ENCODE measurements at places on chromosomes 3 and 15.

GRCh38 chr3:78660957-78661356 lies 1106.8 kb downstream of the ROBO1 start:
- DNase-seq: no peak

- no peak for DNase-seq
Measured at GRCh38 chr3:134008630-134009156, 21.0 kb downstream of the SLCO2A1 start.

- DNase-seq: no peak
Measured at GRCh38 chr15:65355173-65355987, 22.4 kb downstream of the IGDCC3 start.

DNA sequence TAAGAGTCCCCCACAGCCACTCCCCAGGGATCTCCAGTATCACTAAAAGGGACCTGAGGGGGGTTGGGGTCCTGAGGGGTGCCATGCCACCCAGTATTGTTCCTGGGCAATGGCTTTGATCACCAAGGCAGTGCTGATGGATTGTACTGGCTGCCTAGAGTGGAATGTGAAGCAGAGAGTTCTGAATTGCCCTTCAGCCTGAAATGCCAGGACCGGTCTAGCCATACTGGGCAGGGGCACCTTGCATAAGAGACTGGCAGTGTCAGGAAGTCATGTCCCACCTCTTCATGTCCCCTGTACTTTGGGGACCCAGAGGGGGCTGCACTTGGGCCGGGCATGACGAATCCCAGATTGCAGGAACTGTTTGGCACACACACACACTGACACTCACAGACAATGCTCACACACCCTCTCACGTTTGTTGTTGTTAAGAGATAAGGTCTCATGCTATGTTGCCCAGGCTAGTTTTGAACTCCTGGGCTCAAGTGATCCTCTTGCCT lies 4.5 kb upstream of the TKT start:
- DNase-seq: no peak

DNA sequence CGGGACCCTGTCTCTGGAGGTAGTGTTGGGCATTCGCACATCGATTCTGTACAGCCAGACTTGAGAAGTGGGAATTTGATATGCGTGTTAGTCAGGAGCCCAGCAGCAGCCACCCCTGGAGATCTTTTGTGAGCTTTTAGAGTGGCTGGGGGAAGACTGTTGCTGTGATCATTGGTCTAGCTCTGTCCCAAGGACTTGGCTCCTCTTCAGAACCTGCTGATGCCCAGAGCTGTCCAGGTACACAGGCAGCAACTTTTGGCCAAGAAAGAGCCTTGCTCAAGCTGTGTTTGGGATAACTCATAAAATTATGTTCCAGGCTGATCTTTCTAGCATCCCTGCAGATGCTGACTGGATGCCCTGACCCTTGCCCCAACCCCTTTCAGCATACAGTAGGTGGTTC lies 29.3 kb downstream of the LIMD1 start:
- no peak for DNase-seq

DNA sequence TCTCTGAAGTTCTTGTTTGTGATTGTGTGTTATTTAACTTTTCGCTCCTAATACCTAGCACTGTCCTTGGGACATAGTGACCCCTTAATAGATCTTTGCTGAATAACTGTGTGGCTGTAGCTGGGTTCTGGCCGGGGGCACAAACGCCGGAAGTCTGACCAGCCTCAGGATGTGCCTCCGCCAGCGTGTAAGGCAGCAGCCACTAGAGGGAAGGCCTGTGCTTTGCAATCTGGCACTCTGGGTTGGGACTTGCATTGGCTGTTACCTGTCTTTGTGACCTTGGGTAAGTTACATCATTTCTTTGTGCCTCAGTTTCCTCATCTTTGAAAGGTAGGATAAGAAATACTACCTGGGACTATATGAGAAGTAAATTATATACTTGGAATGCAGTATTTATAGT lies 158.7 kb downstream of the GHSR start:
- DNase-seq: no peak

DNA sequence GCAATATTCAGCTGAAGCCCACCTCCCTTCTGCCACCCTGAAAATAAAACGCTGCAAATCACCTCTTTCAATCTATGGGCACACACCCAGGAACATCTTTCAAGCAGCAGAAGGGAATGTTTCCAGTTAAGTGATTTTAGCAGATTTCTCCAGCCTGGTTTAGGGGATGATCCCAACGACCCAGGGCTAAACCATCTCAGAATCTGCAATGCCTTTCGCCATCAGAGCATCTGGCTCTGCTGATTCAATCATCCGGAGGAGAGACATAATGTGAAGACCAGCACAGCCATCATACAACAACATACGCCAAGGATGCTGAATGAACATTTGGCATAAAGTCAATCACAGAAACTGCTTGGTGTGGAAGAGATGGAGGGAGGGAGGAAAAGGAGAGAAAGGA lies 15.5 kb upstream of the LRRN1 start:
- no peak for DNase-seq

DNA sequence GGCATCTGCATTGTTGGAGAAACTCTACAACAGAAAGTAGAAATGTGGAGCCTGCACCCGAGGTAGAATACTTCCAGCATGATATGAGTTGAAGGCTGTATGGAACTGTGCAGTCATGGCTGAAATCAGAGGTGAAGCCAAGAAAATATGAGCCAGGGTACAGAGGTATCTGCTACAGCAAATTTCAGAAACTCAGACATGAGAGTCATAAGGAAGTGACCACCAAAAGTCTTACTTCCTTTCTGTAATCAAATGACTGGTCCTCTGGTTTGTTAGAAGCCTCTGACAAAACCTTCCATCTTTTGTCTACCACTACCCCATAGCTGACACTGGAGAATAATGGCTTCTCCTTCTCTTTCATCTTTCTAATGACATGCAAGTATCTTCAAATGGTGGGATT lies 159.4 kb downstream of the TMEM108 start:
- no peak for DNase-seq

- no peak for DNase-seq
Measured at GRCh38 chr15:66849393-66849745, 147.3 kb downstream of the SMAD6 start.

GRCh38 chr3:30804984-30805383 lies 89.5 kb downstream of the GADL1 start:
- no peak for DNase-seq

DNA sequence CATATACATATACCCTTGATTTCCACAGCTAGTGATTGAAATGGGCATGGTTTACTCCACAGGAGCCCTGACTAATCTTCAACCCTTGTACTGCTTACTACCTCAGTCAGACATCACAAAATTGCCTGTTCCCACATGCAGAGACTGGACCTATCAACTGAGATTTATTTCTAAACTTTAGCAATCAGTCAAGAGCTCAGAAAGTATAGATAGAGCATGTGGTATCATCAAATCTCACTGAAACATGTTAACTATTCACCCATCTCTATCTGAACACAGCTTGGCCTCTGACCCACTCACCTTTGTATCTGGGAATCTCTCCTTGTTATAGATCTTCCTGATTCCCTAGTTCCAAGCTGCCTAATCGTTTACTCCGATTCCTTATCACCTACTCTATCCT lies 14.6 kb downstream of the ADAM10 start:
- no peak for DNase-seq

GRCh38 chr3:129087138-129087702 lies 26.6 kb downstream of the GP9 start:
- no peak for DNase-seq

- DNase-seq: no peak
Measured at GRCh38 chr3:55416331-55416821, 70.7 kb downstream of the WNT5A start.

GRCh38 chr3:135017003-135017893 lies 222.2 kb downstream of the EPHB1 start:
- DNase-seq: no peak

- no peak for DNase-seq
Measured at GRCh38 chr3:136070953-136071949, 105.7 kb downstream of the PPP2R3A start.

- no peak for DNase-seq
Measured at GRCh38 chr15:88814393-88814792, 11.2 kb downstream of the ACAN start.

Measured in germinal center (tissue), 1 donor.